ENCODE measurements at places on chromosomes 6 and 20.

GRCh38 chr6:135006386-135006914 lies 48.2 kb downstream of the HBS1L start:
- DNase-seq, result no peak

DNA sequence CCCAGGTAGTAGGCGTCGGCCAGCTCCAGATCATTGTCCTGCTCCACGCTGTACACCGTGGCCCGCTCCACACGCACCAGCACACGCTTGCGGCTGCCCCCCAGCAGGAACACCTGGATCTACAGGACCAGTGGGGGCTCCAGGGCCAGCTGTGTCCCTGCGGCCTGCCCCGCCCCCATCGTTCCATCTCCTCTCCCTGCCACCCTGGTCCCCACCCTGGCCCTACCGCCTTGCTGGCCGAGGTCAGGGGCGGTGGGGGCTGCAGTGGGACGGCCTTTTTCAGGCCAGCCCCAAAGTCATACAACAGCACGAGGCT lies 9.8 kb downstream of the ADRM1 start:
- DNase-seq, result no peak

- no peak for DNase-seq
Observed at GRCh38 chr6:79787626-79788025, 156.5 kb downstream of the SH3BGRL2 start.

DNA sequence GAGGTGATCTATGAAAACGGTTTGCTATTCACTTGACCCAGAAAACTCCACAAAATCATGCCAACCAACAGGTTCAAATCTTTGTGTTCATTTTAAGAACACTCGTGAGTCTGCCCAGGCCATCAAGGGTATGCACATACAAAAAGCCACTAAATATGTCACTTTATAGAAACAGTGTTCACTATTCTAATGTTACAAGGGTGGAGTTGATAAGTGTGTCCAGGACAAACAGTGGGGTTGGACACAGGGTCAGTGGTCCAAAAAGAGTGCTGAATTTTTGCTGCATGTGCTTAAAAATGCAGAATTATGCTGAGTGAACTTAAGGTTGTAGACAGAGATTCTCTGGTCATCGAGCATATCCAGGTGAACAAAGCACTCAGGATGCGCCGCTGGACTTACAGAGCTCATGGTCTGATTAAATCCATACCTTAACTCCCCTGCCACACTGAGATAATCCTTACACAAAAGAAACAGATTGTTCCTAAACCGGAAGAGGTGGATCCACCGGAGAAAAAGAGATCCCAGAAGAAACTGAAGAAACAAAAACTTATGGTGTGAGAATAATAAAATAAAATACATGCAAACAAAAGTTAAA lies 23.5 kb downstream of the KIAA0408 start:
- DNase-seq, result no peak

DNA sequence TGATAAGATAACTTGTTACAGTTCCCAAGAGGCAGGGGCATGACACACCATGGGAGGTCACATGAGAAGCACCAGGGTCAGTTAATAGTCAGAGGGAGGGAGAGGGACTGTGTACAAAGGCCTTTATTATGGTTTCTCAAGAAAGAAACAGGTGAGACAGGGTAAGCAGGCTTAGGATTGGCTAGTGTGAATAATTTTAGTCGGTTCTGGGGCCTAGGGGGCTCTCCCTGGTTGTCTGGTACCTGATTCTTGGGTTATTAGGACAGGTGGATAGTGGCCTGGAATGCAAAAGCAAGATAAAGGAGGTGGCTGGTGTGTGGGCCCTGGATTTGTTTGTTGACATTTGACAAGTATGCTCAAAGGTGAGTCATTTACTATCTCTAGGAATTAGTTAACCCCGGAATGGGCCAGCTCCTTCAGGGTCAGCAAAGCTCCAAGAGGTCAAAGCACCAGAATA lies 49.4 kb upstream of the MCUR1 start:
- no peak for DNase-seq

- no peak for DNase-seq
Observed at GRCh38 chr6:153108315-153108714, 22.8 kb downstream of the RGS17 start.

GRCh38 chr6:44809258-44809657 lies 421.8 kb downstream of the CDC5L start:
- DNase-seq, result no peak

GRCh38 chr6:116180375-116180774 lies 54.4 kb upstream of the COL10A1 start:
- no peak for DNase-seq

DNA sequence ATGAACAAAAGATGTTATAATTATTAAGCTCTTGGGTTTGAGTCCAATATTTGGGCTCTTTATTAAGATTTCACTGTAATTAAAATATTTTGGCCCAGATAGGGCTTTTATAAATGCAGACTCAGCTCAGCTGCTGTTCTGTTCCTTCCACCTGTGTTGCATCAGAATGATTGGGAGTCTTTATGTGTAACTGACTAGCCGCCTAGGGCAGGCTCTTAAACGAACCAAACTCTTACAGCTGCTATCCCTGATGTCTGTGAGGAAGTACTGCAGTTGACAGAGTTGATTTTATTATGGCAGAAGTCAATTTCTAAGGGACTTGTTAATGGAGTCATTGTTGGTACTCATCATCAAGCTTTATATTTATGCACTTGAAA lies 144.7 kb downstream of the MYO6 start:
- no peak for DNase-seq

DNA sequence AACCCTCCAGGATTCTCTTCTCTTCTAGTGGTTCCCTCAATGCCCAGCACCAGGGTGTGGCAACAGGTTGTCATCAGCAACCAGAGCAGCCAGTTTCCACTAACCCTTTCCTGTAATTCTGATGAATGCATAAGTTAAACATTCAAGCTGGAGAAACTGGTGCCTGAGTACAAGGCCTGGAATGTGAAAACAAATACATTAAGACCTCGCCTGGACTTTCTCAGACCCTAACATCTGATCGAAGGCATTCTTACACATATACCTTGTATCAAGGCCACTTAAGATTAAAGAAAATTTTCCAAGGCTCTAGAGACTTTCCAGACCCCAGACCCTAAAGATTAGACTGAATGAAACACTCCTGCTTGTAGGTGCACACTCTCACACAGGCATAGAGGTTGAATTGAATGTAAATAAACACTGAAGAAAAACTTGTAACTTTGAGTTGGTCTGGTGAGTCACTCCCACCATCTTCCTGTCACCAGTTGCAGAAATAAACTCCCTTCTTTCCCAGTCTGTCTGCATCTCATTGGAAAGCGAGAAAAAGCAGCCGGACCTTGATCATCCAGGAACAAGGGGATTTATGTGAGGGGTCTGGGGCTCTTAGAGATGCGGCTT lies 9.0 kb downstream of the LRP11 start:
- DNase-seq, result no peak
